Caco-2 (cell line): ENCODE measurements at places on chromosomes 3 and 15.

- DNase-seq = no peak
Observed at GRCh38 chr3:40680685-40681657, 156.2 kb downstream of the ZNF621 start.

DNA sequence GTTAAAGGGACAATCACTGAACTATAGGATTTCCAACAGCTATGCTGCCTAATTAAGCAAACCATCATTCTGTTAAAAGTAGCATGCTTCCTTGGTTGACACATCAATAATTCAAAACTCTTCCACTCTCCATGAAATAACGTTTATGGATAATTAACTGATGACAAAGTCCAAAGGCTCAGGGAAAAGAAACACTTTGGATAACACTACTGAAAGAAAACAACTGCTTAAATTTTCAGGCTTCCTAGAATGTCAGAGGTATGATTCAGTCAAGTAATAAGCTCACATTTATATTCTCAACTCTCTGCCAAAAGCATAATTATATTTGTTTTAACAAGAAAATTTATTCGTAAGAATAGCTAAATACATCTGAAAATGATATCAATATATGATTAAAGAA, 49.6 kb downstream of the WDR72 start:
- DNase-seq = no peak

- no peak for DNase-seq
Observed at GRCh38 chr3:141240687-141241615, 9.3 kb downstream of the PXYLP1 start.

DNA sequence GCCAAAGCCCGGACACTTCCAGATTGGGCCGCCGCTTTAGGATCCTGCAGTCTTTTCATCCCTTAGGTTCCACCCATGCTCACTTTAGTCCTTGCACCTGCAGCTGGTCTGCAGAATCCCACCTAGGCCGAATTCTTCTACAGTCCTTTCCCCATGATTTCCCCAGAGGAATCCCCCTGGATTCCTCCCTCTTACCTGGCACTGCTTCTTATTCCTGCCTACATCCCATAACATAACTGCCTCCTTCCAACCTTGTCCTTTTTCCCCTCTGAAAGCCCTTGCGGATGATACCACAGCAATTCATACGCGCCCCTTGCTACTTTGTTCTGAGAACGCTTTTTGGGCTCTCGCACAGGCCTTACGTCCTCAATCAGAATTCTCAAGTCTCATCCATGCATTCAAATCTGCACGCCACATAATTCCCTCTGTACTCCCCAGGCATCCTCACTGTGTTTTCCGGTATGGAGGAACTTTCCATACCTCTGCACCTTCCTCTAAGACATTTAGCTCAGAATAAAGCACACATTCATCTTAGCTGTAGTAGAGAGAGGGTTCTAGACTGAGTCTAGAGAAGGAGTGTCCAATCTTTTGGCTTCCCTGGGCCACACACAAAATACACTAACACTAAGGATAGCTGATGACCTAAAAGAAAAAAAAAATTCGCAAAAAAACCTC, 619 bp downstream of the EIF2AK4 start:
- no peak for DNase-seq

- no peak for DNase-seq
Observed at GRCh38 chr3:162094301-162094700, 597.7 kb downstream of the OTOL1 start.
